ENCODE measurements at places on chromosomes 16 and 17.

DNA sequence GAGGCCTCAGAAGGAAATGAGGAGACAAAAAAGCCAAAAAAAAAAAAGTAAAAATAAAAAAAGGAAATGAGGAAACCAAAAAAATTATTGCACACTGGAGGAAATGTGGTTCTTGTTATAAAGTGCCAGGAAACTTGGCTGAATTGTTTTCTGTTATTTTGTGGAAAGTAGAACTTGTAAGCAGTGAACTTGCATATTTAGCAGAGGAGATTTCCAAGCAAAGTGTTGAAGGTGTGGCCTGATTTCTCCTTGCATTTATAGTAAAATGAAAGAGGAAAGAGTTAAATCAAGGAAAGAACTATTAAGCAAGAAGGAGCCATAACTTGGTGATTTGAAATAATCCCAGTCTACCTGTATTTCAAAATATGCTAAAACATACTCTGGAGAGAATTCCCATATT, 34.1 kb upstream of the CPPED1 start:
- no peak for DNase-seq

DNA sequence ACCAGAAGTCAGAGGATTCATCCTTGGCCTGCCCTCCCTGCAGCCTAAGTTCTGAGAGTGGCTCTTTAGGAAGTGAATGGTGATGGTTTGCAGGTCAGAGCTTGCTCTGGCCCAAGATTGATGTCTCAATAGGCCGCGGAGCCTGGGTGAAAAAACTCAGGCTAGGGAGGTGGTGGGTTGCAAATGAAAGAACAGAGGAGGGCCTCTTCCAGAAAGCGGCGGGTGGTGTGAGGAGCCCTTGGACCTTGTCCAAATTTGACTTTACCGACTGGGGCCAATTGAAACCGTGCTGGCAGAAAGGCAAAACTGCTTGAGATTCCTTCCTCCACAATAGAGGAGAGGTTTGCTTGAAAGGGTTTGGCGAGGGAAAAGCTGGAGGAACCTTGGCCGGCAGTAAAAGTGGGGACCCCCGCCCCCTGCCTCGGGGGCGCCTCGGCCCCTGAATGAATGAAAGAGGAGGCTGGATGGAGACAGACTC, 331.3 kb downstream of the SEC14L1 start:
- no peak for DNase-seq

DNA sequence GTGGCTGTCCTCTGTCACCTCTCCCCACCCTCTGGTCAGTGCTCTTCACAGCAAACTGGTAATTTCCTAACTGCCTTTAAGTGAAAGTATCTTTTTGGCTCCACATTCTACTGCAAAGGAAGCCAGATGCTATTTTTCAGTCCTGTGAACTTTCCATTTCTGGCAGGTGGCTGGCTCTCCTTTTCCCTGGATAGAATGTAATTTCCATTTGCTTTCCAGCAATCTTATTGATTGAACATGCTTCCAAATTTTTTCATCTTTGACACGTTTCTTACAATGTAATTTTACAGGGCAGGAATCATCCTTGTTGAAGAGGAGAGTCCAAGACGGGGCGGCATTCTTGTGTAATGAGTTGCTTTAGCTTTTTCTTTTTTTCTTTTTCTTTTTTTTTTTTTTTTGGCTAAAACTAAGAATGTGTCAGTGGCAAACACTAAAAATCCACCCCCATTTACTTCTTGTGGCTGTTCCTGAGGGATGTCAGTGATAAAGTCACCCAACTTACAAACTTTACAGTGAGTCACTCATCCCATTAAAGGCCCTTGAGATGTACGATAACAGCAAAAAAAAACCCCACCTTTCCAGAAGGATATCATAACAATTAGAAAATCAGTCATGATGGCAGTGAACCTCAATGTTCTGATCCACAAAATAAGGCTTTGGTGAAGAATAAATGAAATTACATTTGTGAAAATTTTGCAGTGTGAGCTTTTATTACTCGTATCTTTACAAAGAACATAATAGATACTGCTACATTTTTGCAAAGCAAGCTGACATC, 29.4 kb upstream of the PRKCA start:
- no peak for DNase-seq

DNA sequence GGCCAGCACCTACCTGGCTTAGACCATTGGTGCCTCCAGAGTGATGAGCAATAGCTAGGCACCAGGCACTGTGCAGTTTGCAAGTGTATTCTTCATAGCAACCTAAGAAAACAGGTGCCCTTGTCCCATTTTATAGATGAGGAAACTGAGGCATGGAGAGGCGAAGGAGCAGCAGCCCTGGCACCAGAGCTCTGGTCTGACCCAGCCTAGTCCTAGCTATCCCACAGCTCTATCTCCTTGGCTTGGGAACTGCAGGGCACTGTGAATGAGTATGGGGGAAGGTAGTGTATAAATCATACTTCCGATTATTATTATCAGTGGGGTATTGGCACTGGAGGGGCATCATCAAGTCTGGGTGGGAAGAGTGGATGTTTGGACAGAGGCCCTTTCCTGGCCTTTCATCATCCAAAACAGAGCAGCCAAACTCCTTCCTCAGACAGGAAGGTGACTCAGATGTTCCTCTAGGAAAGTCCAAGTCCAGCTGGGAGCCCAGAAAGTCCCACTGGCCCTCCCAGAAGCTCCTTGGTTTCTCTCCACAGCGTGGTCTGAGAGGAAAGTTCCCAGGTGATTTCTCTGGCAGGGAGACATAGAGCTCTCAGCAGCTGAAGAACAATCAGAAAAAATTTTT, 32.0 kb upstream of the PLLP start:
- DNase-seq, result no peak

DNA sequence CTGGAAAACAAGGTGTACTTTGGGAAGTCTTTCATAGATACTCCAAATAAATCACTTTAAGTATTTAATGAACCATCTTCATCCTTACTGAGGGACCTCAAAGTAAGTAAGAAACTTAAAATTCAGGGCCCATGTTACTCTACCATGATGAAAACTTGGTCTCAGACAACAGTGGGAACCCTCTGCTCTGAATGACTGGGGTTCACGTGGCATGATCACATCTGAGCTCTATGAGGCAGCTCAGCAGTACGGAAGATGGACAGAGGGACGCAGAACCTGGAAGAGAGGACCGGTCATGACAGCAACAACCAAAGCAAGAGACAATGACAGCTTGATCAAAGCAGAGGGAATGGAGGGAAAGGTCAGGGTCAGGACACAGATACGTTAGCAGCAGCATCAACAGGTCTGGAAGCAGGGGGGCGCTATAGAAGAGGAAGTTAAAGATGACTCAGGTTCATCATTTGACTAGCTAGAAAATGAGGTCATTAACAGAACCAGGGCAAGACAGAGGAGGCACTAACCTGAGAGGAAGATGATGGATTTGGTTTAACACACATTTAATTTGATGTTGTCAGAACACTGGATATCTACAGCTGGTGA, 9.5 kb downstream of the XPO6 start:
- no peak for DNase-seq

DNA sequence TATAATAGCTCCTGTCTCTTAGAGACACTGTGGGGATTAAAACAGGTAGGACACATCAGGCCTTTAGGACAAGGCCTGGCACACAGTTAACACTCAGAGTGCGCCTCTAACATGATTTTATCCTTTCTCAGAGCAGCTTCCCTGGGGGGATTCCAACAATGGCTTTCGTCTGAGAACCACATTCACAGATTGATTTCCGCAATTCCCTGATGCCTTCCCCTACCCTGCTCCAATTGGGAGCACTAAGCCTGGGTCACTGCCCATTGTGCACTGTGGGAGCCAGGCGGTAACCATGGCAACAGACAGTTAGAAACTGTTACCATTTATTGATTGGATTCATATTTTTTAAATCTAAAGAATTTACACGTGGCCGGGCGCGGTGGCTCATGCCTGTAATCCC, 5.9 kb upstream of the ALKBH5 start:
- no peak for DNase-seq

- no peak for DNase-seq
Measured at GRCh38 chr17:72702136-72702735, 390.3 kb downstream of the SLC39A11 start.

DNA sequence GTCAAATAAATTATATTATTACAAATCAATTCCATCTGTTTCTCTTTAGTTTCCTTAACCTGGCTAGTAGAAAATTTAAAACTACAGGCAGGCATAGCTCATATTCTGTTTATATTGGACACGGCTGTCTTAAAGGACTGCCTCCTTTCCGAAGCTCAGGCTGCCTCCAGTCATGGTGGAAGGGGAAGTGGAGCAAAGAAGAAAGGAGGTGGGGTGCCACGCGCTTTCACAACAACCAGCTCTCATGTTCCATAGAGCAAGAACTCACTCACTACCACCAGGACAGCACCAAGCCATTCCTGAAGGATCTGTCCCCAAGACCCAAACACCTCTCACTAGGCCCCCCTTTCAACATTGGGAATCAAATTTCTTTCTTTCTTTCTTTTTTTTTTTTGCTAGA, 149.3 kb upstream of the KCNJ18 start:
- no peak for DNase-seq
